ENCODE measurements at places on chromosomes 1 and 21.

- no peak for DNase-seq
These were observed 39.1 kb downstream of the KCNJ6 start for GRCh38 chr21:37877171-37877570.

GRCh38 chr1:74237035-74237434, 1.8 kb downstream of the TNNI3K start:
- DNase-seq, result no peak

DNA sequence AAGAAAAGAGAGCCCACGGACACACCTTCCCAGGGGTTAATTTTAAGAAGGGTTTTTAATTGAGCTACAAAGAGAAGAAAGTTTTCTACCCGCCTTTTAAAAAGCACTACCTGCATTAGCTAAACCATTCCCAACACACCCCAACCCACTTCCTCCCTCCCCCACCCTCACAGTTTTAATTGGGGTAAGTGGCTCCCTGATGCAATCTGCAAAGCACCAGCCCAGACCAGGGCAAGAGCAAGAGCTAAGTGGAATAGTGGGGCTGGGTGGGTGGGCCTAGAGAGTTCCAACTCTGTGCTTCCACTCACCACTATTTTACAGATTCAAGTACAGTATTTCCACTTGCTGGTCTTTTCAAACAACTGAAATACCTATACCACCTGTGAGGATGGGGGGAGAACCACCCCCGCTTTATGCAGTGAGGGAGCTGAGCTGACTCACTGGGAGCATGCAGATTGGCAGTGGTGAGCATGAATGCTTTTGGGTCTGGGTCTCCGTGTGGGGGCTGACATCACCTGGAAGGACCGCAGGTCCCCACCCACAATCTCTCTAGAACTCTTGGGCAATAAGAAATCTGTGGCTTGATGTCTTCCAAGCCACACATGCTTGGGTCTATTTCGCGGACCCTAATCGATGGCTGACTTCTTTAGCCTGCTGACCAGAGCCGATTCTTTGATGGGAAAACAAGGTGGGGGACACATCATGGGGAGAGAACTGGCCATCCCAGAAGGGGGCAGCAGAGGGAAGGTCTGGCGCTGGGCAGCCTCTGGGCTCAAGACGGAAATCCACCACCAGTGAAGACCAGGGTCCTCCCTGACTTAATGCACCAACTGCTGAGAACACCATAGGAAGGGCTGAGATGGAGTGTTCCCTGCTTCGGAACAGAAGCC, 95.5 kb downstream of the SSBP3 start:
- peak; percentile 62 for DNase-seq

DNA sequence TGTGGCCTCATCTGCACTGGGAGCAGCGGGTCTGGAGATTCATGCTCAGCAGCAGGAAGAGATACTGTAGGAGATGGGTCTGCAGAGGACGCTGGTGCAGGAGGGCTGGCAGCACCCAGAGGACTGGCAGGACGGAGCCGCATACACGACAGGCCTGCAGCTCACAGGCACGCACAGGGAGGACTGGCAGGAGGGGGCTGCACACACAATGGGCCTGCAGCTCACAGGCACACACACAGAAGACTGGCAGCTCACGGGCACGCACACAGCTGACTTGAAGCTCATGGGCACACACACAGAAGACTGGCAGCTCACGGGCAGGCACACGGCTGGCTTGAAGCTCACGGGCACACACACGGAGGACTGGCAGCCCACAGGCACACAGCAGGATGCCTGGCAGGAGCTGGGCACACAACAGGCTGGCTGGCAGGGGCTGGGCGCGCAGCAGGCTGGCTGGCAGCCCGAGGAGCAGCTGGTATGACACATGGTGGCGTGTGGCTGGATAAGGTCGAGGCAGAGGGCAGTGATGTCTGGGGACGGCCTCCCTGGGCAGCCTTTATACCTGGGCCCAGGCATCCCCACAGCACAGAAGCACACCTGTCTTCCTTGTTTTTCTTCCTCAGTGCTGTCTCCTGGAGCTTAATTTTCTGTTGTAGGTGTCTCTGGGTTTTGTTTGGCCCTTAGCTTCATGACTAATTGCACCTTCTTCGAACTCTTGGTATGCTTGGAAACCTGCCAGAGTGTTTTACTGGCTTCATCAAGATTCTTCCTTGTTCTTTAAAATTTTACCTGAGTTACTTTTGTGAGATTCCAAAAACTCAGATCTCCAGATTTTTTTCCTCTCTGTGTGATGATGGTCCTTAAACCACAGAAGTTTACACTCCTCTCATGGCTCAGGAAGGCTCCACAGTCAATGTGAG, at the start of gene KRTAP12-2:
KRTAP12-2 (minus strand) TSS at position 527 of the 920 bp plus-strand sequence; CDS start at position 486, 41 bp downstream.
- DNase-seq, result no peak

DNA sequence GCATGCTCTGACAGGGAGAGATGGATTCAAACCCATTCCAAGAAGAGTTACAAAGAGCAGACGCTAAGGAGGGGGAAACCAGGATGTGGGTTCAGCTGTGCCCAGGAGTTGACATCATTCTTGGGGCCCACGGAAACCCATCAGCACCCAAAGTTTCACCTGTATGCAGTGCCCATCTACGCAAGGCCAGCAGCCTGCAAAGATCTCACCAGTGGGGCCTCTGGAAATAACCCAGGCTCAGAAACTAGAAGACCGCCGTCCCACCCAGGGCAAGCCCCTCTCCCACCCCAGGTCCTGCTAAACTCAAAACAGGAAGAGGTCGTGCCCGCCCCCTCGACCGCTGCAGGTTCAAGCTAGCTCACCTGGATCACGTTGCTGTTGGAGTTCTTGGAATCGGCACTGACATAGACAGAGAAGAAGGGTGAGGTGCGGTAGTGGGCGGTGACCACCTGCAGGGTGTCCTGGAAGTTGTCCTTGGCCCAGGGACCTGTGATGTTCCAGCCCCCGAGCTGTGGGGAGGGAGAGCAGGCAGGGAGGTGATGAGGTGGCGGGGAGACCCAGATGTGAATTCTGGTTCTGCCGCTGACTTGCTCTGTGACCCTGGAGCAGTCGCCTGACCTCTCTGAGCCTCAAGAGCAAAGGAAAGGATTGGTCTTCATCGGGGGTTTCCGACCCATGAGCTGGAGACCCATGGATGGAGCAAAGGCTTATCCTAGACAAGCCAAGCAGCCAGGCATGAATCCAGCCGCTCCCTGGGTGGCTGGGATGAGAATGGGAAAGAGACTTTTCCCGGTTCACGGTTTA, 31.7 kb downstream of the ECE1 start:
- no peak for DNase-seq

- DNase-seq, result no peak
These were observed 53.4 kb downstream of the ZBTB18 start for GRCh38 chr1:244104309-244105060.

- no peak for DNase-seq
These were observed 44.0 kb downstream of the HTR6 start for GRCh38 chr1:19708567-19709110.

GRCh38 chr1:206655471-206655882, 20.1 kb downstream of the DYRK3 start:
- DNase-seq, result no peak

- no peak for DNase-seq
These were observed 42.9 kb upstream of the TADA1 start for GRCh38 chr1:166918956-166919316.

- no peak for DNase-seq
These were observed 333.3 kb downstream of the MRPL39 start for GRCh38 chr21:25273959-25274358.

DNA sequence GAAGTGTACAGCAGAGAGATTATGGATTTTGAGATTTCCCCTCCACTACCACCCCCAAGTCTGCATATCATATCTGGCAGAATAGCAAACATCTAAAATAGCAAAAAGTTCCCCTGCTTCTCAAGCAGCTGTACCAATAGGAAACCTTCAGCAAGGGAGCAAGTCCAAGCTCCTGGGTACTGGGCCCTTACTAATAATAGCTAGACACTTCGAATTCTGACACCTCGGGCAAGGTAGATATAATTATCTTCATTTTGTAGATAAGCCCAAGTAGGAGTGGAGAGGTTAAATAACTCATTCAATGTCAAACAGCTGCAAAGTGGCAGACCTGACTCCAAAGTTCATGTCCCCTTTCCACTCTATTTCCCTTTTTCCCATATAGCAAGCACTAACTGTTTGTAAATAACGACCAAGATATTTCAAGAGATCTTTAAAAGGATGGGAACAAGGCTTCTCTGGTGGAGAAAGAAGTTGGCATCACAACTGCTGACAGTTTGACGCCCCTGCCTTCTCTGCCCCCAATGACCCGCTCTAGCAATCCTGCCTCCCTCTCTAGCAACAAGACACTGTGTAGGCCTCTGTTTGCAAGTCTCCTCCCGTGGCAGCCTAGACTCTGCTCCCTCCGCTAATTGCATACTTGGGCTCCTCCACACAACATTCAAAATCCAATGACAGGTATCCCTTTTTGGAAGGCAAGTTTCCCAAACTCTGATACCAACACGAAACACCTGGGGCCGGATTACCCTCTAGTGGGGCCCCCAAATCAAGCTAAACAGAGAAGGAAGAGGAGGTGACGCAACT, 18.7 kb upstream of the ADAR start:
- DNase-seq, result no peak

DNA sequence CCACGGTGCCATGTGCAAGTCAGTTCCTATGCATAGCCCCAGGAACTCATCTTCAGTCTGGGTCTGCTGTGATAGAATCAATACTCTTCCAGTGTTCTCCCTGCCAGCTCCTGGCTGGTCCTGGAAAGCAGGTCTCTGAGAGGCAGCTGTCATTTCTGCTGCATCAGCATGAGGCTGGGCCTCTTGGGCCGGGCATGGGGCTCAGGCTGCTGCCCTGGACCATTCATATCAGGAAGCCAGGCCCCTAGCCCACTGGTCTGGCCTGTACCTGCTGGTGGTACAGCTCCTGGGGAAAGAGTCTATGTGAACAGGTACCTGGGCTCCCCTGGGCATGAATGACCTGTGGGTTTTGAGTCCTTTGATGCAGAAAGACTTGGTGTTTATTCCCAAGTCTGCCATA, 173.6 kb upstream of the CSF3R start:
- no peak for DNase-seq

DNA sequence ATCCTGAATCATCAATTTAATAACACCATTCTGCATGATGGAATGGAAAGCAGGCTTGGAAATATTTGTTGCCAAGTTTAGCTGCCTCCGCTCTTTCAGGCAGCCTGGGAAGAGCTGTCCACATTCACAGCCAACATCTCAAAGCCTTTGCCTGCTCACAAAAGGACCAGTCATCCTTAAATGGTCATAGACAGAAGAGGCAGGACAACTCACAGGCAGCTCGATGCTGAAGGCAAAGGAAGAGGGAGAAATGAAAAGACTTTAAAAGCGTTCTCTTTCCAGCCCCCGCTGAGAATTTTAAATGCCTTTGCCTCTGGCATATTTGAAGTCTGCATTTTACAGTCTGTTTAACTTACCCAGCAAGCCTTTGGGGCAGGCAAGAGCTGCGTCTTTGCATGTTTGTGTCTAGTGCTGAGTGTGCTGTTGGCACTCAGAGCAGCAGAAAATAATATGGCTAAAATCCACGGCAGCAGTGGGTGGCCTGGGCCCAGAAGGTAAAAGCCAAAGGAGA, 68.9 kb downstream of the NMNAT2 start:
- DNase-seq, result no peak

DNA sequence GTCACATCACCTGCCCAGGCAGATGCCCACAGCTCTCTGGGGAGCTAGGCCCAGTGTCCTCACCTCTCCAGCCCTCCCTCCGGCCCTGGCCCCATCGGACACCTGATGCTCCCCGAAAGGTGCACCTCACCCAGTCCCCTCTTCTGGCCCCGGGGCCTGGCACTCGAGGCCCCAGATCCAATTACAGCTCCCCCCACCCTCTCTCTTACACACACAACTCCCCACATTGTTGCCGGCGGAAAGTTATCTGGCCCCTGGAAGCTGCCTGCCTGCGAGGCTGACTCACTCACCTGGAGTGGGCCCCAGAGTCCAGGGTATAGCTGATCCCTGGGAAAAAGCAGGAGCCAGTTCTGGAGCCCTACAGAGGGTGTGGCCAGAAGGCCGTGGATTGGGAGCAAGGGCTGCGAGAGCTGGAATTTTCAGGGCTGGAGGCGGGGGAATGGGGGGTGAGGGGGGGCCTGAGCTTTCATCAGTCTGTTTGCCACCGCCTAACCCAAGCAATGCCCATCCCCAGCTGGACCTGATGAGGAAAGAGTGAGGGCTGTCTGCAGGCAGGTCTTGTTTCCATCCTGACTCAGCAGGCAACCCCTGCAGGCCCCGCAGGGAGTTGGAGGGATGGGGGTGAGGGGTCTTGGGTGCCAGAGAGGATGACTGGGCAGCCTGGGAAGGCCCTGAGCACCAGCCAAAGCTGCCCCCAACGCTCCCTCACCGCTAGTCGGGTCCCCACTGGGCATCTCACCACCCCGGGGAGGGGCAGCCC, 948 bp downstream of the FBXO2 start:
- DNase-seq, result no peak

GRCh38 chr1:46303872-46304326, 401 bp downstream of the UQCRH start:
- peak; percentile 9 for DNase-seq

- DNase-seq, result no peak
These were observed 176.5 kb downstream of the C1orf21 start for GRCh38 chr1:184563308-184563707.

GRCh38 chr21:39849014-39849655, 18.1 kb upstream of the PCP4 start:
- DNase-seq, result no peak

GRCh38 chr1:221192055-221192454, 312.8 kb downstream of the HLX start:
- DNase-seq, result no peak

DNA sequence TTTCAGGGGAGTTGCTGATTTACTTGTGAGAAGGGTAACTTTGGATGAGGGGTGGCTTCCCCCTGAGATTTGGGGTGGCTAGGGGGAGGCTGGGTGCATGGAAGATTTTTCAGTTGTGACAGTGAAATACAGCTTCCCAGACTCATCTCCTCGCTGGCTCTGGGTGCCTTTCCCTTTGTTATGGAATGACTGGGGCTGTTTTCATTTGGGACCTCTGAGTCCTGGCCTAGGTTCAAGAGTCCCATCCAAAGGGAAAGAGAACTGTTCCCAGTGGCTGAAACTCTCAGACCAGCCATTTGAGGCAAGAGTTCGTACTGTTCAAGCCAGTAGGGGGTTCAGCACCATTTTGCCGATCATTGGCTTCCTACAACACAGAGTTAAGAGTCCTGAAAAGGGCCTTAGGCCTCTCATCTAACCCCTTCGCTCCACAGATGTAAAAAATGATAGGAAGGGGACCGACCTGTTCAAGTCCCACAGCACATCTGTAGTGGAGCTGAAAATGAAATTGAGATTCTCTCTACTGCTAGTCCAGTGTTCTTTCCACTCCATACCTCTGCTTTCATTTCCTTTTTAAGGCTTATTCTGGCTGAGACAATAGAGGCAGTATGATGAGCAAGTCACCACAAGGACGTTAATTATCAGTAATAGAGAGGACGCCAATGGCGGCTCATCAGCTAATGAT, 958 bp downstream of the DDR2 start:
- DNase-seq, result no peak
